Cardiac ventricle fibroblast (primary cell): ENCODE measurements at places on chromosomes 2 and 18. TPM values are rescaled to one million over a fixed set of nuclear protein-coding genes. Genes with fewer than 3 reads are reported as not detected.

Gene CCDC121
- total RNA-seq, result 1.7 and 2.5 TPM in 2 replicates

Gene ABCB11
- total RNA-seq, result 0.37 and 0.39 TPM in 2 replicates

Gene ARHGAP25
- total RNA-seq, result 2.5 and 3.2 TPM in 2 replicates

Gene RFX8
- 0.34 TPM in 1 of 2 replicates, not detected in the other for total RNA-seq

Gene RAB6D
- not detected in 2 replicates for total RNA-seq

Gene FBLN7
- total RNA-seq, result 4.6 and 8.9 TPM in 2 replicates

Gene NCOA1
- 14.9 and 17.0 TPM in 2 replicates for total RNA-seq

Gene SLC23A3
- 0.25 and 0.44 TPM in 2 replicates for total RNA-seq

Gene ADGRF3
- not detected in 2 replicates for total RNA-seq

Gene CNGA3
- total RNA-seq, result not detected in 2 replicates

Gene UGT1A1
- not detected in 2 replicates for total RNA-seq

Gene TTN
- 0.05 and 0.06 TPM in 2 replicates for total RNA-seq
